ENCODE measurements at places on chromosomes 1 and 21. TPM values are rescaled to one million over a fixed set of nuclear protein-coding genes. Genes with fewer than 3 reads are reported as not detected.

The OR2L8 gene
- total RNA-seq, result not detected

The RAB7B gene
- total RNA-seq, result 6.0 TPM

The AKR7A3 gene
- 1.0 TPM for total RNA-seq

The SIK1 gene
- total RNA-seq, result 120 TPM

The MAEL gene
- total RNA-seq, result not detected

The LRRC38 gene
- not detected for total RNA-seq

The POU3F1 gene
- 0.19 TPM for total RNA-seq
